ENCODE measurements at places on chromosomes 5 and 9.

- DNase-seq, result no peak
These were observed 20.3 kb downstream of the TNPO1 start for GRCh38 chr5:72836810-72837209.

DNA sequence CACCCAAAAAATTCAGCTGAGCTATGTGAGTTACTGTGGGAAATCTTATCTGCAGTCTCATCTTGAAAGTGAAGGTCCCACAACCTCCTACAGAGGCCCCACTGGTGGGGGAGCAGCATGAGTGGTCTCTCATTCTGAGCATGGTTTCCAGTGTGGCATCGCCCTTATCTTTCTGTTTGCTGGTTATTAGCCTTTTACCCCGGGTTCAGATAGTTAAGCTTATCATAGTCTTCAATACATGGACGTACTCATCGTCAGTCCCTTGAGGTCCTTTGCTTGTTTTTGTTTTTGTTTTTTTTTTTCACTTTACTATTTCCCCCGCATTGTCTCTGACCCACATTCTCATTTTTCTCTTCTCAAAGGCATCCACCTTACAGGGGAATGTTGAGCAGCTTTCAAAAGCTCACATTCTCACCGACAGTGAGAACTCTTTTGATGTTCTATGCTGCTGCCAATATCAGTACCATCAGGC, 7.7 kb upstream of the HAVCR2 start:
- no peak for DNase-seq

- no peak for DNase-seq
These were observed 64.1 kb upstream of the HSPA9 start for GRCh38 chr5:138639326-138639725.

- no peak for DNase-seq
These were observed 219.6 kb downstream of the CTNND2 start for GRCh38 chr5:11684607-11685006.

- DNase-seq, result no peak
These were observed 21.0 kb upstream of the UBLCP1 start for GRCh38 chr5:159241946-159242552.

- no peak for DNase-seq
These were observed 64.8 kb downstream of the PLAC8L1 start for GRCh38 chr5:146040527-146040926.

DNA sequence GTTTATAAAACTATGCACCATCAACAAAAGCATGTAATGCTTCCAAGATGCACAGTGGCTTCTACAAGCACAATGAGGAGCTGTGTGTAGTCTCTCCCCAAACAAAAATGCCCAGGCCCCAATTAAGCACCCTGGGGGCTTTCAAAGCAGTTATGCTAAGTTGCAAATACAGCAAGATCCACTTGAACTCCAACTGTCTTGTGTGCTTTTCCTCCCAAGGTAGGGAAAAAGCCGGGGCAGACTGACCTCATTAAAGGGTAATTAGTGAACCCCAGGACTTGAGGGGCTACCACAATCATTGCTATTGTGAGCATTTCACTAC, 13.1 kb downstream of the ZNF608 start:
- DNase-seq, result no peak

DNA sequence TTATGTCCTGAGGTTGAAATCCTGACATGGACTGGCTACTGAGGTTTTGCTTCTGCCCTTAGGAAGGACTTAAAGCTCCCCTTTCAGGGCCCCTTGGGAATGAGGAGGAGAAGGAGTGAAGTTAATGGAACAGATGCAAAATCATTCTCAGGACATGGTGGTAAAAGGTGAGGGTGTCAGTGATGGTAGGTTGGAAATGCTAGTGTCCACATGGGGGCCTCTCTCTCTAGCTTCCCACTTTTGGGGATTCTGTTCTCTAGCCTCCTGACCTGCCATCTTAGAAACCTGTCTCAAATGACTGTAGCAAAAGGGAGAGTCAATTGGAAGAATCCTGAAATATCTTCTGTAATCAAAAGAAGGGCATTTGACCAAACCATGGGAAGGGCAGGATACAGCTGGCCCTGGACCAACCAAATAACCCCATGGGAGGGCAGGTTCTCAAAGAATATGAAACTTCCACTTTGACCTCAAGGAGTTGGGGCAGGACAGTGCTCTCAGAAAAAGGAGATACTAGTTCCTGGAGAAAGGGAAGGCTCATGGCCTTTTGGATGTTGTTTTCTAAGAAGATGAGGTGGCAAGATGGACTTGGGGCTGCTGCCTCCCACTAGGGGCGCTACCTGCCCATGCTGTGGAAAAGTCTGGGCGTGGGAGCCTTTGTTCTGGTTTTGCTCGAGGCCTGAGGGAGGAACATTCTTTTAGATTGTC, 21.2 kb upstream of the MLANA start:
- peak; percentile 8 for DNase-seq

DNA sequence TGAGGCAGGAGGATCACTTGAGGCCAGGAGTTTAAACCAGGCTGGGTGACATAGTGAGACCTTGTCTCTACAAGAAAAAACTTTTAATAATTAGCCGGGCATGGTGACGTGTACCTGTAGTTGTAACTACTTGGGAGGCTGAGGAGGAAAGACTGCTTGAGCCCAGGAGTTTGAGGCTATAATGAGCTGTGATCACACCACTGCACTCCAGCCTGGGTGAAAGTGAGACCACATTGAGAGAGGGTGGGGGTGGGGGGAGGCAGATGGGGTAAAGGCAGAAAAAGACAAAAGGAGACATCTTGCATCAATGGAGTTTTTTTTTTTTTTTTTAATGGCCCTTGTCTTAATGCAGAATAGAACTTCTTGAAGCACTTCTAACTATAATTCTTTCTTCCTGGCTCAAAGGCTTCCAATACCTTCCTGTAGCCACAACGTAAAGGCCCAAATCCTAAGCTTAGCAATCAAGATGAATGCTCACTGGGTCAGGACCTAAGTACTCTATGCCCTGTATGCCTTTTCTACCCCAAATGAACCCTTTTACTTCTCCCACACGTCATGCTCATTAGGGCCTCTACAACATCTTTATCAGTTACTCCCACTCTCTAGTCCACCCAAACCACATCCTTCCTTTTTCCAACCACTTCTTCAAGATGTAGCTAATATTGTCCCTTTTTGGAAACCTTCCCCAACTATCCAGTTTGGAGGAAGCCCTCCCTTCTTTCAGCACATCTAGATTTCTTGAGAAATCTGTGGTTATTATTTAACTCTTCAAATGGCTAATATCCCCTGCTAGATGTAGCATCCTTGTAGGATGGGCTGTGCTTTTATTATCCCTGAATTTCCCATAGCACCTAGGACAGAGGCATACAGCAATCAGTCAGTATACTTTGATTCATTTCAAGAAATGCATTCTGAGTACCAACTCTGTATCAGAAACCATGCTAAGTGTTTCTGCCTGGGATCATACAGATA, 40.8 kb downstream of the CSF2 start:
- no peak for DNase-seq

DNA sequence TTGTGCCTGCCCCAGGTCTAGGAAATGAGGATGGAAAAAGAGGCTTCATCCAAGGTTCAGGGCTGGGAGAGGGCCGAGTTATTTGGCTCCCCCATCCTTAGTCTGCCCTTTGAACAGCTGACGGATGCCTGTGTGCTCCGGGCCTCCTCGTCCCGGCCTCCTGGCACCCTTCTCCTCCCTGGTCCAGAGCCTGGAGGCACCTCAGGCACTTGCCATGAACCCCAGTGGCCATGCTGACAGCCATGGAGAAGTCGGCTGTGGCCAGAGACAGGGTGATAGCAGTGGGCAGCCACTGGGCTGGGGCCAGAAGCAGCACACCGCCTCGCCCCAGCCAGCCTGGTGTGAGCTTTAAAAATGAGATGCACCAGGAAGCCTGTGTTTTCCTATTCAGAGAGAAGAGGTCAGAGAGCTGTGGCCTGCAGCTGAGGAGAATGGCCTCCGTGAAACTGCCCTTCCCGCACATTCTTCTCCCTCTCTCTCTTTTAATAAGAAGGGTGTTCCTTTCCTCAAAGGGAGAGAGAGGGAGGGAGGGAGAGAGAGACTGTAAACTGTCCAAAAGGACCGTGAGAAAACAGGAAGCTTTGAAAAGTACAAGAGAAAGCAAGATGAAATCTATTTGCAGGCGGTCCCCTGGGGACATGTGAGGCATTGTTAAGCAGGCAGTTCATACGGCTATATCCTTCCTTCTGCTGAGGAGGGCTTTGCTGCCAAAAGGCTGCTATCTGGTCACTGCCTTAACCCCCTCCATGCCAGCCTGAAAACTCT, 55.3 kb downstream of the ZNF366 start:
- DNase-seq, result no peak

DNA sequence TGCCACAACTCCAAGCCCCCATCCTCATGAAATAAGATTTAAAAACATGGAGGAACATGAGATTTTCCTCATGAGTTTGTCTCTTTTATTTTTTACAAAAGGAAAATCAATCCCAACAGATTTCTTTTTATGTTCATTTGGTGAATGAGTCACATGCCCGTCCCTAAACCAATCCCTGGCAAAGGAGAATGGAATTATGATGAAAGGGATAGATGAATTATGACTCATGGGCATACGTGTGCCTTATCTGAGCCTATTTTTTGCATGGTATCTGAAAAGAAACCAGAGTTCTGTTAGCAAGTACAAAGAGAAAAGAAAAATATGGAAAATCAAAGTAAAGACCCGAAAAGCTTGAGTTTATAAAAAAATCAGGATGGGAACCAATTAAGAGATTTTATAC, 267.5 kb upstream of the TMEM161B start:
- no peak for DNase-seq

DNA sequence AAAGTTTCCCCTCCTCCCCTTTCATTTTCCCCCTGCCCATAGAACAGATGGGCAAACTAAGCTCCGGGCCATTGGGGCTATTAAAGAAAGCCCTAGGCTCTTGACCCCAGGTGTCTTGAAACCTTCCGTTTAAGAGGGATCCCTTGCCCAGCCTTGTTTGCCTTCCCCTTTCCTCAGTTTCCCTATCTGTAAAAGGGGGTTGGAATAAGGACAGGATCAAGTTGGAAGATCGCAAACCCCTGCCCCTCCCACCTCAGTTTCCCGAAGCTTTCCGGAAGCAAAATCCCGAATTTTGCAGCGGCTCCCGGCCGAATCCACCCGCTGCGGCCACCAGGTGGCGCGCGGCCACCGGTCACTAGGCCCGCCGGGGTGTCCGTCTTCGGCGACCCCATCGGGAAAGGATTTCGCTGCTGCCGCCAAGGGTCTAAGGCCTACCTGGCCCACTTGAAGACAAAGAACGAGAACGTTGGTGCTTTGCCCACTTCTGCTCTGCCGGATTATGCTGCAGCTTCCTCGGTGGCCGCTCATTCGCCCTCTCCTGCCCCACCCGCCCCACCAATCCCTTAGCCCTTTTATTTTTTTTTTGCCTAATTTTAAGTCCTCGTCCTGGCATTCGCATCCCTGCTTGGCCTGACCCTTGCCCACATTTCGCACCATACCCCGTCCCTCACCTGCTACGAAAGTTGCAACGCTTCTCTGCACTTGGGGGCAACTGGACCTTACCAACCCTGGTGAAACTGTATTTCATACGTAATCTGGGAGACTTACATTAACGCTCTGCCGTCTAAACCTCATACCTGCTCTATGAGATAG, 962 bp upstream of the NR6A1 start:
- peak; percentile 41 for DNase-seq

DNA sequence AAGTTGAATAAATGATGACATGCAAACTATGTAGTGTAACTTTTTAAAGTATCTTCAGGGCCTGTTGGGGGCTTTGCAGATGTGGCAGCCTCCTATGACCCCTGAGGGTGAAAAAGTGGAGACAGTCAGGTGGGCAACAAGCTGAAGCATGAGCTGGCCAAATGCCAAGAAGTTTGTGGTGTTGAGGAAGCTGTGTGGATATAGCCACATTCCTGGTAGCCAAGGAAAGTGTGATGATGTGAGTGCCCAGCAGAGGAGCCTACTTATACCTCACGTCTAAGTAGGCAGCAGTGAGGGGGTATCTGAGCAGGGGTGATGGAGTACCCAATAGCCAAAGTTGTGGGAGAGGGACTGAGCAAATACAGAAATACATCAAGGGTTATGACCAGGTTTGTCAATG, 621.2 kb upstream of the CDH6 start:
- no peak for DNase-seq

- DNase-seq, result no peak
These were observed 15.3 kb upstream of the SYNPO start for GRCh38 chr5:150625164-150625535.

GRCh38 chr9:28620661-28621060, 1047.4 kb upstream of the C9orf72 start:
- DNase-seq, result no peak

- no peak for DNase-seq
These were observed 2.5 kb upstream of the CMBL start for GRCh38 chr5:10310066-10310779.

- no peak for DNase-seq
These were observed 3.2 kb upstream of the RNU6ATAC start for GRCh38 chr9:134167530-134167931.

GRCh38 chr5:54902791-54903473, 82.5 kb downstream of the ESM1 start:
- no peak for DNase-seq

DNA sequence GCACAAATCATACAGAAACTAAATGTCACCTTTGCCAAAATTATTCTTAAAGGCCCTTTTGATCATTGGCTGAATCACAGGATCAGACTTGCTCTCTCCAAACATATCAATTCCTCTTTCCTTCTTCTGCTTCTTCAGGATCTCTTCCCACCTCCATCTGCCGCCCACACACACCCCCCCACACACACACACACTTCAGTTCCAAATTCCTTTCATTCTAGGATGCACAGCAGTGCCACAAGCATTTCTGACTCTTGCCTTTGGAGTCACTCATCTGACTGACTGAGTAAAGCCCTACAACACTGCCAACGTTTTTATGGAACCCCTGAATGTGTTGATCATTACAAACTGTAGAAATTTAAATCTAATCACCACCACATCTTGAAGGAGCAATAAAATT, 22.9 kb downstream of the DNAH5 start:
- no peak for DNase-seq

- no peak for DNase-seq
These were observed 8.7 kb downstream of the GRK6 start for GRCh38 chr5:177434942-177435738.

DNA sequence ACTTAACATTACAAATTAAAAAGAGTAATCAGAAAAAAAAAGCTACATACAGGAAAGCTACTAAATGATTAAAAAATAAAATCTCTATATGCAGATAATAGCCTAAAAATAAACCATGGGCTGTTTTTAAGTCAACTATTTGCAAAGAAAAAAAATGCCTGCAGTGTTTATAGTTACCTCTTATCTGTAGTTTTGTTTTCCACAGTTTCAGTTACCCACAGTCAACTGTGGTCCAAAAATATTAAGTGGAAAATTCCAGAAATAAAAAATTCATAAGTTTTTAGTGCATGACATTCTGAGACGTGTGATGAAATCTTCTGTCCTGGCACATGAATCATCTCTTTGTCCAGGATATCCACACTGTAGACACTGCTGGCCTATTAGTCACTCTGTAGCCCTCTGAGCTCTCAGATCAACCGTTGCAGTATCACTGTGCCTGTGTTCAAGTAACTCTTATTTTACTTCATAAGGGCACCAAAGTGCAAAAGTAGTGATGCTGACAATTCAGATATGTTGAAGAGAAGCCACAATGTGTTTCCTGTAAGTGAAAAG, 59.2 kb downstream of the PRELID2 start:
- DNase-seq, result no peak
